Adipocyte (in vitro differentiated cells): ENCODE measurements at places on chromosomes 6 and 20.

GRCh38 chr20:59157531-59157930, 6.1 kb upstream of the ZNF831 start:
- no peak for DNase-seq

GRCh38 chr6:145315982-145316600, 419.2 kb downstream of the EPM2A start:
- DNase-seq = no peak

DNA sequence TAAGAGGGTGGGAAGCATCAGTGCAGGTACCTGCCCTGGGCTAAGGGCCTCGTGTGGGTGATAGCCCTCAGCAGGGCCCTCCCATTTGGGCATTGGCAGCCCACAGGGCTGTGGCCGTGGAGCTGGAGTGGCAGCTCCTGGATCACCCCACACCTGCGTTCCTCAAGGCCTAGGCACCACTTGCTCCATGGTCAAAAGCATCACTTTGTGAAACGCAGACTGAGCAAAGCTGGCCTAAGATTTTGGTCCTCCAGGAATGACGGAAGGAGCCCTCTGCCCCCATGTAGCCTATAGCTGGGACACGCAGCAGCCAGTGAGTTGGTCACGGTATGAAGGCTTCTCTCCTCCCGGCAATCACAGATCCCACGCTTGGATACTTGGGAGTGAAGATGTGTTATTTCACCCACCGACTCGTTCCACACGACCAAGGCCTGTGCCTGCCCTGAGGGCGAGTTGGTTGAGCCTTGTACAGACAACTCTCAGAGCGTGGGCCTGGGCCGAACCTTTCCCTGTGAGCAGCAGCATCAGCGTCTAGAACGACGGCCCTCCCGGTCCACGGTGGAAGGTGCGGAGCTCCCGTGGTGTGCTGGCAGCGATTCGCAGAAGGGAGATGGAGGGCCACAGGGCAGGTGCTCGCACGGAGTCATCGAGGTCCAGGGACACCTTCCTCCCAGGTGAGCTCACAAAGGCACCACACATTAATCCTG, 39.7 kb downstream of the THBS2 start:
- DNase-seq = no peak

- no peak for DNase-seq
These were observed 39.6 kb downstream of the TPD52L1 start for GRCh38 chr6:125193208-125193607.

- no peak for DNase-seq
These were observed 23.0 kb downstream of the ENTPD6 start for GRCh38 chr20:25218492-25218891.

DNA sequence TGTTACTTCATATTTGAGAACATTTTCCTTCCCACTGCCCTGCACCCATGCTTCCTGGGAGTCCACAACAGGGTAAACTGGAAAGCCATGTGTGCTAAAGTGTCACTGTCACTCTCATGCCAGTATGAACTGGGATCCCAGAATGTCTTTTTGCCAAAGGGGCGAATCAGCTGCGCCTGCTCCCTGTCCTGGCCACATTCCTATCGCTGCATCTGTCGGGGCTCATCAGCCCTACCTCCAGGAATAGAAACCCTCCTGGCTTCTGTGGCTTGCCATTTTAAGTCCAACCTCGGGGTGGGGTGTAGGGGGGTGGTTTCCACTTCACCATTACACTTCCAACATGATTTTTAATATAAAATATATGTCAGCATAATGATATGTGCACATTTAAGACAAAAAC, 933 bp downstream of the KLHL31 start:
- no peak for DNase-seq

DNA sequence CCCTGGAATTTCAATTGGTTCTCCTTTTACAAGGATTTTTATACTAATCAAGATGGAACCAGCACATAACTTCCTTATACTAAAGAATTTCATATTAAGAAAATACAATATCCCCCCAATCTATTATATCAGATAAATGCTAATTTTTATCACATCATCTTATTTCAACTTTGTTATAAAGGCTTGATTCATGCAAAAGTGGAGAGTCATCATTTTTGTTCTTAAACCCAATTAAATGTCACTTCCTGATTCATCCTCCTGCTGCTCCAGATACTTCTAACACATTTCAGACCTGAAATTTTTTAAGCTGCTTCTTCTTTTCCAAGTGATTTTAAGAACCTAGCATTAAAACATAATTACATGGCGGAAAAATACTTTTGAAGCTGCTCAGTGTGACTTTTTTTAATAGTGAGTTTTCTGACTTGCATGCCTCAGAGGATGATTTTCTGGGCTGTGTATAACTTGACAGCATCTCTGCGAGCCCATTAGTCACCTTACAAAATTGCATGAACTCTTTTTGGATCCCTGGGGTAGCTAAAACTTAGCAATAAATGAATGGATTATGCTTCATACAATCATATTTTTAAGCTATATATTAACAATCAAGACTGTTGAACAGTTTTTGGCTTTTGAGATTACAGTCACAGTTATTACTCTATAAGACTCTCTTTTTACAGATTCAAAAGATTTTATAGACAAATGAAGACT, 134.1 kb downstream of the ELOVL4 start:
- DNase-seq = peak; percentile 44

DNA sequence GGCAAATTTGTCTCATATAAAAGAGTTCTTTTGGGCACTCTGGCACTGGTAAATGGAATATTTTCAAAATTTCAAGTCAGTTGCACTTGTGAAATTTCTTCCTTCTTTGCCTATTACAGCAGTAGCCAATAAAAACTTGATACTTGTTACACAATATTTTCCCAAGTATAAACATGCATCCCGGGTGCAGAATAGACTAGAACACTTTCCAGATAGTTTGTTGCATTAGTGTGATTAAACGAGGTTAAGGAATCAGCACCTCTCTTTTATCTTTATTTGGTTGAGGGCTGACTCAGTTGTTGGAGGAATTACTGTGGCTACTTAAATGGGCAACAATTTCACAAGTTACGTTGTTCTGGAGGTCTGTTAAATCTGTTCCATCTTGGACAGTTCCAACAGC, 467.5 kb downstream of the CDKAL1 start:
- peak; percentile 62 for DNase-seq

DNA sequence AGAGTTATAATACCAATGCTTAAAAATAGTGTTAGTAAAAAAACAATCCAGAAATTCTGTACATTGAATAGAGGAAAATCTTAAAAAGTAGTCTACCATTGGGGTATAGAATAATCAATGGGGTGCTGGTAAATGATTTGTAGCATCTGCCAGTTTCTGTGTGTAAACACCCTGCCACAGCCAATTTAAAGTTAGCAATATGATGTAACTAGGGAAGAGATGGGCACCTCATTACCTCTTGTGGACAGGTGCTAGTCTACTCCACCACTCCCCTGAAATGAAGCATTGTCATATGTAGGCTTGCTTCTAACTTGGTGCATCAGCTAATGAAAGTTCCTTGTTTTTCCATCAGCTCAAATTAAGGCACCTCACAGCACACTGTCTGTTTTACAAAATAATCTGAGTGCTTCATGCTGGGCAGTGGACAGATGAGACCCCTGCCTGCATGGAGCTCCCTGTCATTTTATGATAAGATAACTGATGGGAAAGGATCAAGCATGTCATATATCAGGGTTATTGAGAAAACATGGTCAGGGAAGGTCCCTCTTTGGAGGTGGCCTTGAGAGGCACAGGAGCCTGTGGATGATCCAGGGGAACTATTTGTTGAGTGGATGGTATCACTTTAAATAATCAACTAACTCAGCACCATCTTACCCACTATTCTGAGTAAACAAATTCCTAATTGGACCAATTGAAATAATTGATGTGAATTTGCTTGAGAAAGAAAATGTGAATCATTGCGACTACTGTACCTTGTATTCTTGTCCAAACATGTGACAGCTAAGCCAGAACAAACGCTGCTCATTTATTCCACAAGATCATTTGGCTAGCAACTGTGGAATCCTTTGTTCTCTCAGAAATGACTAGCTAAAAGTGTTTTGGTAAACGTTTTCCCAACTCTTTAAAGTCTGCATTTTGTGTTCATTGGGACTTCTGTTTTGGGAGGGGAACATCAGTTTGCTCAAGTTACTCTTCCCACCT, 45.9 kb upstream of the CSE1L start:
- no peak for DNase-seq

GRCh38 chr6:163661272-163661671, 246.8 kb downstream of the QKI start:
- no peak for DNase-seq

GRCh38 chr6:54716877-54717276, 129.7 kb upstream of the FAM83B start:
- DNase-seq = no peak

DNA sequence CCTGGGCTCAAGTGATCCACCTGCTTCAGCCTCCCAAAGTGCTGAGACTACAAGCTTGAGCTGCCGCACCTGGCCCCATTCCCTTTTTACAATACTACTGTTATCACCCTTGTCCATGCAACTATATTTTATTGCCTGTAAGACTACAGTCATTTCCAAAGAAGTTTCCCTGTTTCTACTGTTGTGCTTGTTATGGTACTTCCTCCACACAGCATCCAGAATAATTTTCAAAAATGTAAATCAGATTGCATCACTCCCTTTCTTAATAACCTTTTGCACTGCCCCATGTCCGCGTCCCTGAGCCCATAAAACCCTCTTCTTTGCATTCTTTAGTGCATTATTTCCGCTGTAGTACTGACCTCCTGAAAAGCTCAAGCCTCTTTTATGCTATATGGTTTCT, 128.9 kb upstream of the AKIRIN2 start:
- no peak for DNase-seq

GRCh38 chr20:43191143-43191542, 1.4 kb upstream of the PTPRT start:
- DNase-seq = no peak

DNA sequence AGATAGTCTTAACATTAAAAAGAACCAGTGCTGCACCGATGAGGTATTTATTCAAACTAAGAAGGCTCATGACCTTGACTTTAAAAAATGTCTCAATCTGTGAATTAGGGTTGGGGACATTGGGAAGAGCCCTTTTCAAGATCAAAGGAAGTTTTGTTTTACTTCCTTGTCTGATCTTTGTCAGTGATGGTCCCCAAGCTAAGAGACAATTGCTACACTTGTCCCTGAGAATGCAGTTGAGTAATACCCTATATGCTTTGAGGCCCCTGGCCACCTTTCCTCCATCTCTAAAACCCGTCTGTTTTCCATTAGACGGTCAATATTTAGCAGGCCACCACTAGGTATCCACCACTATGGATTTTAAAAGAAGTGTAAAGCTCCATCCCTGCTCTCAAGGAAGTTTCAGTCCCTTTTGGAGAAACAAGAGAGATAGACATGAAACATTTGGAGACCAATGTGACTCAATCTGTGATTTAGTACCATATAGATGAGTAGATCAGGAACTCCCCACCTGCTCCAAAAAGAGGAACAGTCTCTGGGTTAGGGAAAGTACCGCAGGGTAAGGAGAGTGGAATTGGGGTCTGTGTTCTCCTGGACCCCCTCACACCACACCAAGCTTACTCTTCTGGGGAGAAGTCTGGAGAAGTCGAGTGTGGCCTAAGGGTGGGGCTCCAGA, 99.1 kb upstream of the ISM1 start:
- DNase-seq = no peak

DNA sequence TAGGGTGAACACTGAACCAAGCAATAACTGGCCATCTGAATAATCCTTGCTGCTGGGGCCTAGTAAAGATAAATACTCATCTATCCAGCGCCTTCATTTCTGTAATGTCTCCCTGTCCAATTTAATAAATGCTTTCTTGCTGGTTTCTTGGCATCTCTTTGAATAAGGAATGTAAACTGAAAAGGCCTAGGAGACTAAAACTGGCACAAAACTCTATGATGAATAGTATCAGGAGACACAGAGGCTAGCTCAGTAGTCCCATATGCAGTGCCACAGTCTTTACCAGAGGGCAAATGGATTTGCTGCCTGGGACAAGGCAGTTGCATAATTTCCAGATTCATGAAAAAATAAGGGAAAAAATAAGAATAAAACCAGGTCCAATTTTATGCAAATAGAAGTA, 324.4 kb downstream of the CENPW start:
- DNase-seq = peak; percentile 55

GRCh38 chr20:23358563-23358906, 3.4 kb upstream of the GZF1 start:
- DNase-seq = no peak

DNA sequence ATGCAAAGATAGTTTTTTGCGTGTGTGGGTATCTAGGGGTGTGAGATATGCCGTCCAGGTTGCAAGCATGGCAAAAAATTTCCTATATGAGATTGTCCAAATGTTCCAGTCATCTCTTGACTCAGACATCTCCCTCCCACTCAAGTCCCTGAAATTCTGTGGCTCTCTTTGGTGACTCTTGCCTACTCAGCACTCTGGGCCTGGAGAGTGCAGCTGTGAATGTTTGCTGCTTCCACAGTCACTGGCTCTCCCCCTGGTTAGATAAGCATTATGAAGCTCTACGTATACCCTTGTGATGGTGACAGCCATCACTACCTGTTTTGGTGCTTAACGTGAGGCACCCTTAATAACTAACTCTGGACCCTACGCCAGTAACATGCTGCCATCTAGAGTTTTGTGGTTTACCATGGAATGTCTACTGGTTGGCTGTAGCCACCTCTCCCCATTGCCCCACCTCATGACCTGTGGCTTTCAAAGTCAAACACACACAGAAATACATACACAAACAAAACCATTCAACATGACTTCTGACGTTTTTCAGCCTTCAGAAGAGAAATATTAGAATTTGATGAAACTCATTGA, 621.9 kb upstream of the CITED2 start:
- DNase-seq = no peak

DNA sequence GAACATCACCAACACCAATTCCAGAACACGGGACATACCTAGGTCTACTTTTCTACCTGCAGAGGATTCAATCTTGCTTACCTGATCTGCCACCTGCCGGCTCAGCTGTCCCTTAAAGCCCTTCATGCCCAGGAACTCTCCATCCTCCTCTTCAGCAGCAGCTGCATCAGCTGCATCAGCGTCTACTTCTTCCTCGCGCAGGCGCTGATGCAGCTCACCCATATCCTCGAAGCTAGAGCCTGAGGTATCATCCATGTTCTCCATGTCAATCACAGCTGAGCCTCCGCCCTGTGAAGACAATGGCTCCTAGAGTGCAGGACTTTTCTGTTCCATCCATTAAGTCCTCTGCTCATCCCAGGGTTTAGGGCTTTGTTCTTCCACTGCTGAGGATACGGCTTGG, 918 bp downstream of the YIPF3 start:
- no peak for DNase-seq

- DNase-seq = no peak
These were observed 38.2 kb upstream of the PMEPA1 start for GRCh38 chr20:57747861-57748481.
